ENCODE measurements at places on chromosomes 12 and 14. TPM values are rescaled to one million over a fixed set of nuclear protein-coding genes. Genes with fewer than 3 reads are reported as not detected.
A peak's percentile ranks its signal among the peaks of the same experiment; 100 is the strongest.

GRCh38 chr14:54188064-54188666 lies 208.6 kb upstream of the CDKN3 start:
- DNase-seq: peak; percentile 37

- DNase-seq: peak; percentile 51
These were observed 33.2 kb downstream of the MARK3 start for GRCh38 chr14:103418481-103418818.

- DNase-seq: no peak
These were observed 53.2 kb downstream of the ATG2B start for GRCh38 chr14:96309896-96310330.

GRCh38 chr14:33682760-33683159 lies 268.1 kb downstream of the EGLN3 start:
- DNase-seq: no peak

CD163L1 gene
- 2.7 TPM for total RNA-seq

VSIG10 gene
- 44.1 TPM for total RNA-seq

OAS2 gene
- total RNA-seq: 59.7 TPM
